Activated B cell treated with CpG ODN at 0.5 μM for 24 hours (primary cell): ENCODE measurements at places on chromosomes 7 and 10. TPM values are rescaled to one million over a fixed set of nuclear protein-coding genes. Genes with fewer than 3 reads are reported as not detected.

ERVW-1 gene
- total RNA-seq = not detected in 2 replicates

LIPM gene
- total RNA-seq = not detected in 2 replicates

SLC18A3 gene
- not detected in 2 replicates for total RNA-seq

ELN gene
- total RNA-seq = not detected in 2 replicates

STOX1 gene
- total RNA-seq = 0.10 and 0.16 TPM in 2 replicates

CYP3A4 gene
- not detected in 2 replicates for total RNA-seq

DGKB gene
- total RNA-seq = not detected in 2 replicates

ADIRF gene
- 7.9 and 9.5 TPM in 2 replicates for total RNA-seq

SPDYE2 gene
- total RNA-seq = 0.29 TPM in 1 of 2 replicates, not detected in the other

- peak overlapping the region; percentile 94 for H3K4me3 ChIP-seq
- H3K27me3 ChIP-seq = no peaks in the 10 kb centered on the region
- H3K36me3 ChIP-seq = no peaks in the 10 kb centered on the region
- H3K4me1 ChIP-seq = peaks cover 19% of the 10 kb centered on the region
Observed at GRCh38 chr10:121928528-121928884, 675 bp upstream of the ATE1 start.

DNA sequence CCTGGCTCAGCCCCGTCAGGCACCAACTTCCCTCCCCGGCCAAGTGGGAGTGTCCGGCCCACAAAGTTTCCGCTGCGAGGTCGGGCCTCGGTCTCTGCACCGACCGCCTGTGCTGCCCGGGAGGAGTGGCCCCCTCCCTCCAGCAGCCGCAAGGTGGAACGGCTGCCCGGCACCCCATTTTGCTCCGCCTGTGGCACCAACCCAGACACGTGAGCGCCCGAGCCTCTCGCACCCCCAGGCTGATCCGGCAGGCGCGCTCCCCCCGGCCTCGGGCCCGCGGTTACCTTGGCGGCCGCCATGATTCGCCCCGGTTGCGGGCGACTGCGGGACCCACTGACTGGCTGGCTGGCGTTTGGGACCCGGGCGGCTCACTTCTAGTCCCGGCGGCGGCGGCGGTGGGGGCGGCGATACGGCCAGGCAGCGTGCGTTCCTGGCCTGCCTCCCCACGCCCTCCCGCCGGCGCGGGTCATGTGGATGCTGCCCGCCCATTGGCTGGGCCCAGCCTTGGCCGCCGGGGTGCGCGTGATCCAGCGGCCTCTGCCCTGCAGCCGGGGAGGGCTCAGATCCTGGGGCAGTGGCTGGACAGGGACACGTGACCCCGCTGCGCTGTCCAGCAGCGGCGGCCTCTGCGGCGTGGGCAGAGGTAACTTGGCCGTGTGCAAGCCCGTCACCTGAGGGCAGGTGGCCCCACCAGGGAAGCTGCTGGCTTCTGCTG lies at the start of gene SLC25A13:
SLC25A13 (minus strand) TSS at position 441 of the 715 bp plus-strand sequence; CDS start at position 299, 142 bp downstream.
- DNase-seq = peak; percentile 69
- H3K4me1 ChIP-seq = peaks cover 41% of the 10 kb centered on the region
- peak within 1 kb of the TSS; percentile 90 for H3K4me3 ChIP-seq
- H3K36me3 ChIP-seq = peaks cover 10% of the 10 kb centered on the region
- H3K27ac ChIP-seq = peak within 1 kb of the TSS; percentile 88
- H3K27me3 ChIP-seq = no peaks in the 10 kb centered on the region

GRCh38 chr10:94397549-94398370 lies 4.6 kb upstream of the TBC1D12 start:
- H3K27me3 ChIP-seq = peaks cover 19% of the 10 kb centered on the region
- no peak for DNase-seq
- peaks cover 4% of the 10 kb centered on the region for H3K4me1 ChIP-seq
- no peak overlapping the region for H3K27ac ChIP-seq

DNA sequence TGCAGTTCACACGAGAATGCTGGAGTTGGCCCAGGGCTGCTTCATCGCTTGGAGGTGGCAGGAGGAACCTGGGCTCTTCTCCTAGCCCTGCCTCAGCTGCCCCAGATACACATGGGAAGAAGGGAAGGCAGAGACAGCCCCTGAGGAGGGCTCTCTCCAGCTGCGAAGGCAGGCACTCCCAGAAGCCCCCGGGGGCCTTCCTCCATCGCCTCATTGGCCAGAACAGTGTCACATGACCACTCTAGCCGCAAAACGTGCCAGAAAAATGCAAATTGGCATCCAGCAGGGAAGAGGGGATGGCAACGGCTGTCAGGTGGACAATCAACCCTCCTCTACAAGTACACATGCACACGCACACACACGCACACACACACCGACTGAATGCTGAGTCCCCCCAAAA lies 217.8 kb upstream of the FRMD4A start:
- peaks cover 82% of the 10 kb centered on the region for H3K4me1 ChIP-seq
- DNase-seq = no peak
- no peak overlapping the region for H3K27ac ChIP-seq
- H3K36me3 ChIP-seq = peaks cover 83% of the 10 kb centered on the region

DNA sequence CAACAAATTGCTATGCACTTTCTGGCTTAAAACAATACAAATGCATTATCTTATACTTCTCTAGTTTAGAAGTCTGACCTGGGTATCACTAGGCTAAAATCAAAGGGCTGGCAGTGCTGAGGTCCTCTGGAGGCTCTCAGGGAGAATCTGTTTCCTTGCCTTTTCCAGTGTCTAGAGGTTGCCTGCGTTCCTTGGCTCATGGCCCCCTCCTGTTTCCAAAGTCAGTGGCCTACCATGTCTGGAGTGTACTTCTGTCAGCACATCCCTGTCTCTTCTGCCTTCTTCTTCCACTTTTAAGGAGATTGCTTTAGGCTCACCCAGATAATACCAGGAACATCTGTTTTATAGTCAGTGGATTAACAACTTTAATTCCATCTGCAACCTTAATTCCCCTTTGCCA lies 52.4 kb downstream of the CCNY start:
- H3K27me3 ChIP-seq = no peaks in the 10 kb centered on the region
- no peak overlapping the region for H3K4me3 ChIP-seq
- no peak for DNase-seq
- H3K4me1 ChIP-seq = peaks cover 54% of the 10 kb centered on the region
- no peak overlapping the region for H3K27ac ChIP-seq

DNA sequence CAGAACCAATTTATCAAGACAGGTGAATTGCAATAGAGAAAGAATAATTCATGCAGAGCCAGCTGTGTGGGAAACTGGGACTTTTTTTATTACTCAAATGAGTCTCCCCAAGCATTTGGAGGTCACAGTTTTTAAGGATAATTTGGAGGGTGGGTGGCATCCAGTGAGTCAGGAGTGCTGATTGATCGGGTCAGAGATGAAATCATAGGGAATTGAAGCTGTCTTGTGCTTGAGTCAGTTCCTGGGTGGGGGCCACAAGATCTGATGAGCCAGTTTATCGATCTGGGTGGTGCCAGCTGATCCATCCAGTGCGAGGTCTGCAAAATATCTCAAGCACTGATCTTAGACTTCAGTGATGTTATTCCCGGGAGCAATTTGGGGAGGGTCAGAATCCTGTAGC lies 9.9 kb upstream of the MYO1G start:
- H3K27ac ChIP-seq = no peak overlapping the region
- no peak for DNase-seq
- H3K27me3 ChIP-seq = no peaks in the 10 kb centered on the region
- H3K36me3 ChIP-seq = peaks cover 27% of the 10 kb centered on the region
- no peak overlapping the region for H3K4me3 ChIP-seq

GRCh38 chr10:113096128-113096996 lies 146.3 kb downstream of the TCF7L2 start:
- DNase-seq = no peak
- H3K27me3 ChIP-seq = peaks cover 6% of the 10 kb centered on the region
- no peak overlapping the region for H3K4me3 ChIP-seq
- peaks cover 21% of the 10 kb centered on the region for H3K4me1 ChIP-seq
- no peak overlapping the region for H3K27ac ChIP-seq
- no peaks in the 10 kb centered on the region for H3K36me3 ChIP-seq

GRCh38 chr7:3063016-3063753 lies 19.5 kb upstream of the CARD11 start:
- H3K4me3 ChIP-seq = no peak overlapping the region
- H3K36me3 ChIP-seq = no peaks in the 10 kb centered on the region
- peak overlapping the region; percentile 7 for H3K27ac ChIP-seq
- peaks cover 46% of the 10 kb centered on the region for H3K4me1 ChIP-seq

GRCh38 chr7:33446551-33446950 lies 317.2 kb downstream of the BBS9 start:
- no peak overlapping the region for H3K27ac ChIP-seq
- no peak for DNase-seq
- H3K36me3 ChIP-seq = peaks cover 2% of the 10 kb centered on the region
- no peaks in the 10 kb centered on the region for H3K27me3 ChIP-seq
- H3K4me3 ChIP-seq = no peak overlapping the region

GRCh38 chr10:100736144-100736808 lies 9.1 kb upstream of the PAX2 start:
- H3K27me3 ChIP-seq = peaks cover 73% of the 10 kb centered on the region
- H3K36me3 ChIP-seq = no peaks in the 10 kb centered on the region
- DNase-seq = no peak
- H3K4me3 ChIP-seq = no peak overlapping the region
- H3K4me1 ChIP-seq = peaks cover 23% of the 10 kb centered on the region

GRCh38 chr7:90455163-90456030 lies 14.0 kb upstream of the PTTG1IP2 start:
- no peak for DNase-seq
- H3K4me3 ChIP-seq = peak overlapping the region; percentile 46
- no peaks in the 10 kb centered on the region for H3K36me3 ChIP-seq
- no peak overlapping the region for H3K27ac ChIP-seq
- peaks cover 6% of the 10 kb centered on the region for H3K27me3 ChIP-seq
- peaks cover 8% of the 10 kb centered on the region for H3K4me1 ChIP-seq

DNA sequence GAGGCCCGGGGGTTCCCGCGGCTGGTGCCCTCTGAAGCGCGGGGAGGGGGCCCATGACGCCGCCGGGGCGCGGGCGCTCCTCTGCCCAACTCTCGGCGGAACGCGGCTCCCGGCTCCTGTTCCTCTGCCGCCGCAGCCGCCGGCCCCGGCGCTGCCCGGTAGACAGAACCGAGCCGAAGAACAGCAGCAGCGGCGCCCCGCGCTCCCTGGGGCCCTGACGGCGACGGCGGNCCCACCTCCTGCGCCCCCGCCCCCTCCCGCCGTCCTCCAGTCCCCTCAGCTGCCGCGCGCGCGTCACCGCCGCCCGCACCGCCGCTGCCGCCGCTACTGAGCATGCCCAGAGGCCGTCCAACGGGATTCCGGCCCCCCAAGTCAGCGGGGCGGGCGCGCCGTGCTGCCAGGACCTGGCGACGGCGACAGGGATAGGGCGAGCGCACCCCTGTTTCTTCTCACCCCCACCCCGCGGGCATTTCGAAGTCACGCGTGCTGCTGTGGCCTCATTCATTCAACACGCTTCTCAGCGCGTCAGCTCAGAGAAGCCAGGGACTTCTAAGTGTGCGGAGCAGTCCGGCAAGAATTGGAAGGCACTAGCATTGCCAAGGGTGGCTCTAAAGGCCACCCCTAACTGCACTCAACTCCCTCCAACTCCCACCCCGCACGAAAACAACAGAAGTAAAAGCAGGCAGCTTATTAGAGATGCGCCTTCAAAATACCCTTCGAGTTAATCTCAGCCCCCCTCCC lies at the start of gene IPMK:
IPMK (minus strand) TSS at position 182 of the 741 bp plus-strand sequence. CDS start 283 bp downstream, outside the sequence.
- DNase-seq = peak; percentile 94
- peaks cover 55% of the 10 kb centered on the region for H3K4me1 ChIP-seq
- H3K27me3 ChIP-seq = no peaks in the 10 kb centered on the region

DNA sequence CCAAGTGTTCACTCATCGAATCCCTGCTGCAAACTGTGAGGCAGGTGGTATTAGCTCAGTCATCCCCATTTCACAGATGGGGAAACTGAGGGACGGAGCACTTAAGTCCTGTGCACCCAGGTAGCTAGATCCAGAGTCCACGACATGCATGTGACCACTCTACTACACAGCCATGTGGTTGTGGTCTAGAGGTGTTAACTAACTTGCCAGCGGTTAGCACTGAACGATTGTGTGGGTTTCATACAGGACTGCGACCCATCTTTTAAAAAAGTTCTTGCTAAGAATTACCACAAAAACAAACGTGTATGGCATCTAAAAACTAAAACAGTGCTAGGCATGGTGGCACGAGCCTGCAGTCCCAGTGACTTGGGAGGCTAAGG lies 16.1 kb upstream of the ABCC2 start:
- peaks cover 8% of the 10 kb centered on the region for H3K4me1 ChIP-seq
- H3K4me3 ChIP-seq = no peak overlapping the region
- no peak overlapping the region for H3K27ac ChIP-seq
- no peak for DNase-seq

DNA sequence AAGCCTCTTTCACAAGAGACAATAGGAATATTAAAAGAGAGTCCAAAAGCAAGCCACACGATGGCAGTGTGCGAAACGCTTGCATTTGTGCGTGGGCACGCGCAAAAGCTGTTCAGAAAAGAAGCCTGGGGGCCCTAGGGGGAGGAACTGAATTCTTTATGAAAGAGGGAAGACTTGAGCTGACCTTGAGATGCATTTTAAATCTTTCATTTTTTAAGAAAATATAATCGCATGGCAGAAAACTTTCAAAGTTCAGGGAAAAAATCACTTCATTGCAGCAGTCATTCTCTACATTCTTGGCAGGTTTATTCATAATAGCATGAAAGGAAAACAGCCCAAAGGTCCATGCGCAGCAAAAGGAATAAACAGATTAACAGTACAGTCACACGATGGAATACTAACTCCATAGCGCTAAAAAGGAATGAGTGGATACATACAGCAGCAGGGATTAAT lies 206.5 kb upstream of the PRKCQ start:
- H3K27me3 ChIP-seq = peaks cover 9% of the 10 kb centered on the region
- no peaks in the 10 kb centered on the region for H3K36me3 ChIP-seq
- H3K27ac ChIP-seq = no peak overlapping the region
- DNase-seq = no peak
- H3K4me3 ChIP-seq = no peak overlapping the region

DNA sequence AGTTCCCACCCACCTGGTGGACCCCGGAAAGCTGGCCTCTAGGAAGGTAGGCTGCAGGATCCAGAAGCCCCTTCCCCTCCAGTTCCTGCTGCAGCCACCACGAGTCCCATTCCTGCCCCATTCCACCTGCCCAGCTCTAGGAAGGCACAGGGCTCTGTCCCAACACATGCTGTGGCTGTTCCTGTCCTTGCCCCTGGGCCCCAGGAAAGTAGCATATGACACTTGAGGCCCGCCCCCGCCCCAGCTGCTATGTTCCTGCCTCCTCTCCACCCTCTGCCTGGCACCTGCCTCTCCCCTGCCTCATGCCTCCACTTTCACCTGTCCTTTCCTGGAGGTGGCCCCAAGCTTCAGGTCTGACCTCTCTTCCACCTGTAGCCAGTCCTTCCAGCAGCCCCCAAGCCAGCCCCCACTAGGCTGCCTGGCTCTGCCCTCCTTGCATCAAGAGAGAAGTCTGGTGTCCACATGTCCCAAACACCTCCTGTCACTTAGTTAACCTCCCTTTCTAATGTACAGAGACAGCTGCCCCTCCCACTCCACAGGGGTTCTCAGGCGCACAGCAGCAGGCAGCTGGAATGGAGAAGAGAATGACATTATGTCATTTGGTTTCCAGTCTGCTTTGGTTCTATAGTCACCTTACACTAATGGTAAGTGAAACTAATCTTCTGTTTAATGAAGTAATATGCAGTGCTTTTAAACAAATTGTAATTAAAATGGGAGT lies 22.7 kb downstream of the YKT6 start:
- H3K4me1 ChIP-seq = no peaks in the 10 kb centered on the region
- H3K27me3 ChIP-seq = peaks cover 5% of the 10 kb centered on the region
- no peaks in the 10 kb centered on the region for H3K36me3 ChIP-seq

DNA sequence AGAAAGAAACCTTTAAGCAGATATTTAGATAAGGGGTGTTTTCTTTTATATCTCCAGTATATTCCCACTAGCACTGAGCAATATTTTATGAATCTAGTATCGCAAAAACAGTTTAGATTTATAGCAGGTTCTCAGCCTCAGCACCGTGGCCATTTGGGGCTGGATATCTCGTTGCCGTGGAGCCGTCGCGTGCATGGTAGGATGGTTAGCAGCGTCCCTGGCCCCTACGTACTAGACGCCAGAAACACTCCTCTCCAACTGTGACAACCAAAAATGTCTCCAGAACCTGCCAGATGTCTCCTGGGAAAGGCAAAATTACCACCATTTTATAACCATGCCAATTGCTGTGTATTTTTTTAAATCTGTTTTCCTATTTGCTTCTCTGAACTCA lies 172.9 kb downstream of the CACNB2 start:
- H3K4me3 ChIP-seq = no peak overlapping the region
- H3K4me1 ChIP-seq = no peaks in the 10 kb centered on the region
- H3K36me3 ChIP-seq = no peaks in the 10 kb centered on the region
